ENCODE measurements at places on chromosomes 3 and 15. TPM values are rescaled to one million over a fixed set of nuclear protein-coding genes. Genes with fewer than 3 reads are reported as not detected.

GRCh38 chr3:160931474-160931873, 173.7 kb downstream of the B3GALNT1 start:
- DNase-seq: no peak

Gene NMNAT3
- total RNA-seq: 4.7 TPM

- no peak for DNase-seq
Observed at GRCh38 chr15:67059127-67059553, 6.3 kb upstream of the SMAD3 start.

DNA sequence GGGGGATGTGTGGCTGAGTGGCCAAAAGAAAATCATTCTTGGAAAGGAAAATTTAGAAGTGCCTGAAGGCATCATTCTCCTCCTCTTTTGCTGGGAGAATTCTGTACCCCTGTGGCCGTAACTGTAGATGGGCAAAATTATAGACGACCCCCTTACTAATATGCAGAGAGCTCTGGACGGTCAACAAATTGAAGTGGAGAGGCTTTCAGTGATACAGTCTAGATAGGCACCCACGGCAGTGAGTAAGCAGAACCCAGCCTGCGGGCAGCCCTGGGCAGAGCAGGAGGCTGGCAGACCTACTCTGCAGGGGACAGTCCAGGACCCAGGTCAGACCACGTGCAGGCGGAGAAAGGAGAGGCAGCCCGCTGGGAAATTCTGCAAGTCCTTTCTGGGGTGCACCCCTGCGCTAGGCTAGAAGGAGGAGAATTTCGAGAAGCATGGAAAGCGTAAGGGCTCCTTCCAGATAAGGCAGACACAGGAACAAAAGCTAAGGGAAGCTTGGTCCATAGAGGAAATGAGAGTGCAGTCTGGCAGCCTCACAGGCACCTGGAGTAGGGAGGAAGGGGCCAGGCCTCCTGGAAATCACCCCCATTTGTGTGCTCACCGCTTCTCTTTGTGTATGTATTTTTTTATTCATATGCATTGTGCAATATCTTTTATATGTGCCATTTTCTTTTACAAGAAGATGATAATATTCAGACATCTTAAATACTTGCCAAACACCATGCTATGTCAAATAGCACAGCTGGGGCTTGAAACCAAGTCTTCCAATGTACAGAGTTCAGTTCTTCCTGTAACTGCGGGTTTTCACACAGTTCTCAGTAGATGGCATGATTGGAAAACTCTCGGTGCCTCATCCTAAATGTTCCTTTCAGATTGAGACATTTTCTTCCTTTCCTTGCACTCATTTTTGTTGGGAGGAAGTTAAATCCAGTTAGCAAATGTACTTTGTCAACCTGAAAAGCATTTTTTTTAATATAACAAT, 40.2 kb downstream of the LRRK1 start:
- DNase-seq: no peak

GRCh38 chr3:20573175-20573574, 387.2 kb upstream of the SGO1 start:
- no peak for DNase-seq

GRCh38 chr15:45481135-45481534, 41.4 kb downstream of the SLC30A4 start:
- DNase-seq: no peak

DNA sequence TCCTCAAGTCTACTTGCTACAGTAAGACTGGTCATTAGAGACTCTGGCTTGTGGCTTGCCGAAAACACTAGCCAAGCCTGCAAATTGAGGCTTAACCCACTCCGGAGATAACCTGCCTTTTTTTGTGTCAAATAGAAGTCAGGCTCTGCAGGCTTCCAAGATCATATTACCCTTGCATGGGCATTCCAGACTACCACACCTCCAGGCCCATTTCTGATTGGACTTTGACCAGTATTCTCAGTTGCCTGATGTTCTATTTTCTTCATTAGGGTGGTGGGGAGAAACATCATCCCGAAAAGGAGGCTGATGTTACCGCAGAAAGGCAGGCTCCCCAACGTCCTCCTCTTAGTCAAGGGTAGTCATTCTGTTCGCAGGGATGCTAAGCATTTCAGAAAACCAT, 68.1 kb upstream of the FOXP1 start:
- DNase-seq: no peak

DNA sequence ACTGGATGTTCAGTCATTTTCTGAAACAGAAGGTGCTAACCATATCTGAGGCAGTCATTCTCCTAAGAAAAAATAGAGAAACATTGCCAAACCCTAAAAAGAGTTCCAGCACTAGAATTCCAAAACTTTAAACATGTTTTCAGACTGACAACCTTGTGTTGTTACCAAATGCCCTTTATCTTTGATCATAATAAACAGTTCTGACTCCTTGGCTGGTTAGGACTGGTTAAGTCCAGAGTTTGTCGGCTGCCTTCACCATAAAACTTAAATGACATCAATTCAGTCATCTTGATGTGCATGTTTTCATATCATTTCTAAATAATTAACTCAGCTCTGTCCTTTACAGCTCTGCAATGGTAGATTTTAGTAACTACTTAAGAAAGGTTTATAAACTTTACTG, 68.0 kb downstream of the COL8A1 start:
- DNase-seq: no peak

GRCh38 chr15:89450076-89451006, 46.0 kb downstream of the RHCG start:
- DNase-seq: no peak

Gene ACTC1
- total RNA-seq: 9.6 TPM

- DNase-seq: no peak
Observed at GRCh38 chr15:33031324-33031821, 163.1 kb downstream of the FMN1 start.

Gene FEZF2
- 2.9 TPM for total RNA-seq

Data from thymus (tissue), 14 donors.